HS-27A (cell line): ENCODE measurements at places on chromosomes 5 and 9.

DNA sequence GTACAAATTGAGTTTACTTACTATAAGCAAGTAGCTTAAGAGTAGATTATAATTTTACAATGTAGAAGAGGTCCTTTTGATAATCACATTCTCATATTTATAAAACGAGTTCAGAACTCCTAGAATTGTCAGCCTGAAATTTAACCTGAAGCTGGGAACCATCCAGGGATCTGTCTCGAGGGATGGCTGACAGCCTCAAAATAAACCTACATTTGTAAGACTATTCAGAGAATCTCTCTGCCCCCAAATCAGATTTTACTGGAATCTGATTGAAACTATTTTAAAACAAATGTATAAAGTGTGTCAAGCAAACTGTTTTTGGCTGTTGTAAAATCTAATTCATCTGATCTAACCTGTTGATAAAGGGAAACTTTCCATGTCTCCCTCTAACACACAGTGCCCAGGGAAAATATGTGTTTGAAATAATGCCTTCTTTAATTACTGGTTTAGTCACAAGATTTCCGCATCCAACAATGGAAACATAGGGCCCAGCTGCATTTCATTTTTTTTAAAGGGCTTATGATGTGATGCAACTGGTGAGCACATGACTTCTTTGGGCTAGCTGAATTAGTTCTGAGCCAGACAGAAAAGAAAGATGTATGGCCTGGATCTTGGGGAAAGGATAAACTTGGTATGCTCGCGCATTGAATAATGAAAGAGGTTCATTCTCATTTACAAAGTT lies 30.3 kb downstream of the SLC25A46 start:
- no peak for DNase-seq

DNA sequence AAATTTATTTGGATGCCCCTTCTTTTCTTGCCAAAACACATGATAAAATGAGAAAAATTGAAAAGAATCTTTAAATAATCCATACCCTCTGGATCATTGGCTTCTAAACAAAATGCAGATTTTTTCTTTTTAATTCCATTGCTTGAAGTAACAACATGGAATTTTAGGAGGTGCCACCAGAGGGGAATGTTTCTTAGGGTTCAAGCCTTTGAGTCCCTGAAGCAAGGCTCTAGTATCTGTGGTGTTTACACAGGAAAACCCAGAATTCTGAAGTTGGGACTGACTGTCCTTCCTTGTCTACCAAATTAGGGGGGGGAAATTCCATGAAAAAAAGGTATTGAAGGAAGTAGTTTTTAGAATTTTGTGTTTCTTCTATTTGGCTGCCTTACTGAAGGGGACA lies 69.4 kb downstream of the LMNB1 start:
- no peak for DNase-seq

DNA sequence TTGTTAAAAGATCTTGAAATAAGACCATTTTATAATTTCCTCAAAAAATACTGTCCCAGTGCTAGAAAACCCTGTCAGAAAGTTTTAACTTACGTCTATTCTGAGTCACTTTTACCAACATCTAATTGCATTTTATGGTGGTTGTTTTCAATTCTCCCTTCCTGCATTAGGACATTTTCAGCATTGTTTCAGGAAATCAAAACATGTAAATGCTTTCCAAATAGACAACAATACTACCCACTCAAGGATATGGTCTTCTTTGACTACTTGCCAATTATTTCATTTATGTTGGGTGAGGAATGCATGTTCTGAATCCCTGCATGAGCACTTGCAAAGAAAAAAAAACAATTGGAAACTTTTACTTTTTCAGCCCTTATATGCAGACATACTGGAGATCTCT lies 284.6 kb upstream of the PDE4D start:
- no peak for DNase-seq

DNA sequence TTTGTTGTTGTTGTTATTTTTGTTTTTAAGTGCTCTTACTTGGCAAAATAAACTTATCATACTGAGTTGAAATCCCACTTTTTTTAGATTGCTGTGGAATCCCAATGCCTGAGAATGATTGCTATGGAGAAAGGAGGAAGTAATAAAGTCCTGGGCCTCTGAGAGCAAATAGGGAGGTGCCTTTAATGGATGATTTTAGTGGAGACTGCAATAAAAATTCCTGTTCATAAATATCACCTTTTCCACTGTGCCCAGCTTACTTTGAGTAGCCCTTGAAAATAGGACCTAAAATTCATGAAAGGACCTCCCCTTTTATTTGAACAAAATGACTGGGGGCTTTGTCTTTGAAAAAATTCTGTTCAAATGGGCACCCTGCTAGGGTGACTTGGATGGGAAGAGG lies 21.8 kb upstream of the ANKH start:
- DNase-seq, result no peak

DNA sequence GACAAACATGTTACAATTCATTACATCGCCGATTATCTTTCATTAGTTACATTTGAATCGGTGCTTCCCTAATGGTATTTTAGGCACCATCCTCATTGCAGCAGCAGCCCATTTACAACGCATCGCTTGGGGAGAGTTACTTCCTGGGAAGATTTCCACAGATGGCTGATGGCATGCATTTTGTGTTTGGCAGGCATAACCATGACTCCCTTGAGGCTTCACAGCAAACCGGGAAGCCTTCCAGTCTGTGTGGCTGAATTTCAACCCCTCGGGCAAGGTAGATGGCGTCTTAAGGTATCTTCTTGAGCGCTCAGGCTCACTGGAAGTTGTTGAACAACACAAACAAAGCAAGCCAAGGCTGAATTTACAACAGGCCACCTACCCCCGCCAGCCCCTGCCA lies 1.6 kb upstream of the DNAH5 start:
- DNase-seq, result no peak

GRCh38 chr9:11874414-11874813 lies 818.8 kb upstream of the TYRP1 start:
- DNase-seq, result no peak

GRCh38 chr5:9564752-9565151 lies 18.9 kb upstream of the SEMA5A start:
- DNase-seq, result no peak

GRCh38 chr5:74017112-74017511 lies 391.1 kb downstream of the ARHGEF28 start:
- no peak for DNase-seq

GRCh38 chr9:135463140-135463539 lies 16.4 kb upstream of the PPP1R26 start:
- DNase-seq, result no peak

- DNase-seq, result no peak
Measured at GRCh38 chr5:160460377-160461049, 38.9 kb downstream of the PTTG1 start.

GRCh38 chr9:91771864-91772263 lies 178.2 kb downstream of the ROR2 start:
- no peak for DNase-seq

DNA sequence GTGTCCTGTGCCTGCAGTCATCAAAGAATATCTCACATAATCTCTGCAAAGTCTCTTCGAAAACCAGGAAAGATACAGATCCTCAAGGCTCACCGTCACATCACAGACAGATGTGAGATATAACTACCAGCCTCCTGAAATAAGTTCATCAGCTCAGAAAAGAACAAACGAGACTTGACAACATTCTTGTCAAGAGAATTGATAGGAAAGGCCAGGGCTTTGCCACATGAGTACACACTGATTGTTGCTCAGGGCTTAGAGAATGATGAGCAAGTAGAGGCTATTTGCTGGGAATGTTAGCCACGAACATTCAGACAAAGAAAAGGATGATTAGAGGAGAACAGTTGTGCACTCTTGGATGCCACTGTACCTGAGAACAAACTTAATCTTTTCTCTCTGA lies 535.1 kb downstream of the ELAVL2 start:
- DNase-seq, result no peak

DNA sequence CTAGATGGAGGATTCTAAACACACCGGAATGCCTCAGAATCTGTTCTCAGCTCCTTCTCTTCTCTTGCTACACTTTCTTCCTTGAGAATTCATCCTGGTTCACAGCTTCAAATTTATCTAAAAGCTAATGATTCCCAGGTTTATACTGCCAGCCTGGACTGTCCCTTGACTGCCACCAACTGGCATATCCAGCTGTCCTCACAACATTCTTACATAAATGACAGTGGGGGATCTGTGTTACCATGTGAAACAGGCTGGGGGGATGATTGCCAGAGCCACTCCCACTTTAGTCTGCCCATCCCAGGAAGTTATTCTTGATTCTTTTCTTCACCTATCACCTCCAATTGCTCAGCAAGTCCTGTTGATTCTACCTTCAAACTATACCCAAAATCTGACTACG lies 27.2 kb upstream of the ZFR start:
- DNase-seq, result no peak

- peak; percentile 33 for DNase-seq
Measured at GRCh38 chr9:15697446-15697851, 144.6 kb downstream of the CCDC171 start.

DNA sequence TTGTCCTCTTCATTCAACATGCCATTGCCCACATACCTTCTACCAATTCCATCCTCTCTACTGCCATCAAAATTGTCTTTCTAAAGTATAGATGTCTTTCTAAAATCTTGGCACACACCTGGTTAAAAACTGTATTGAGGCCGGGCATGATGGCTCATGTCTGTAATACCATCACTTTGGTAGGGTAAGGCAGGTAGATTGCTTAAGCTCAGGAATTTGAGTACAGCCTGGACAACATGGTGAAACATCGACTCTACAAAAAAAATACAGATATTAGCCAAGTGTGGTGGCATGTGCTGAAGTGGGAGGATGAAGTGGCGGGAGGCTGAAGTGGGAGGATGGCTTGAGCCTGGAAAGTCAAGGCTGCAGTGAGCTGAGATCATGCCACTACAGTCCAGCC lies 412.1 kb downstream of the TMEM38B start:
- no peak for DNase-seq

DNA sequence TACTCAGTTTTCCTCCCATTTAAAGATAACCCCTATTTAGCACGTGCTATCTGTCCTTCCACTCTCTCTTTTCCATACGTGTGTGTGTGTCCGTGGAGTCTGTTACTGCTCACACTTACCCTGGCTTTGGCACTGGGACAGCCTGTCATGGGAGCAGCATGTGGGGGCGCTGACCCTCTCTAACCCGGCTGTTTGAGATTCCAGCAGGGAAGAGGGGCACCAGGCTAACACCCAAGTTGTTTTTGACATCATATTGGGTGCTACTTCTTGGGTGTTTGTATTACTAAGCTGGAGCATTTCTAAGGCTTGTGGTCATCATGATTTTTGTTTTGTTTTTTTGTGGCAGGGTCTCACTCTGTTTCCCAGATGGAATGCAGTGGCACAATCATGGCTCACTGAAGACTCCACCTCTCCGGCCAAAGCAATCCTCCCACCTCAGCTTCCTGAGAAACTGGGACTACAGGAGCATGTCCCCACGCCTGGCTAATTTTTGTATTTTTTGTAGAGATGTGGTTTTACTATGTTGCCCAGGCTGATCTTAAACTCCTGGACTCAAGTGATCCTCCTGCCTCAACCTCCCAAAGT lies 56.9 kb upstream of the SIMC1 start:
- no peak for DNase-seq

GRCh38 chr5:162434281-162434680 lies 366.7 kb downstream of the GABRG2 start:
- no peak for DNase-seq

- DNase-seq, result no peak
Measured at GRCh38 chr5:61817472-61818326, 485.6 kb downstream of the ZSWIM6 start.

- DNase-seq, result no peak
Measured at GRCh38 chr5:14669975-14670374, 5.5 kb downstream of the OTULIN start.

- no peak for DNase-seq
Measured at GRCh38 chr9:35549441-35549840, 55.6 kb upstream of the TESK1 start.

DNA sequence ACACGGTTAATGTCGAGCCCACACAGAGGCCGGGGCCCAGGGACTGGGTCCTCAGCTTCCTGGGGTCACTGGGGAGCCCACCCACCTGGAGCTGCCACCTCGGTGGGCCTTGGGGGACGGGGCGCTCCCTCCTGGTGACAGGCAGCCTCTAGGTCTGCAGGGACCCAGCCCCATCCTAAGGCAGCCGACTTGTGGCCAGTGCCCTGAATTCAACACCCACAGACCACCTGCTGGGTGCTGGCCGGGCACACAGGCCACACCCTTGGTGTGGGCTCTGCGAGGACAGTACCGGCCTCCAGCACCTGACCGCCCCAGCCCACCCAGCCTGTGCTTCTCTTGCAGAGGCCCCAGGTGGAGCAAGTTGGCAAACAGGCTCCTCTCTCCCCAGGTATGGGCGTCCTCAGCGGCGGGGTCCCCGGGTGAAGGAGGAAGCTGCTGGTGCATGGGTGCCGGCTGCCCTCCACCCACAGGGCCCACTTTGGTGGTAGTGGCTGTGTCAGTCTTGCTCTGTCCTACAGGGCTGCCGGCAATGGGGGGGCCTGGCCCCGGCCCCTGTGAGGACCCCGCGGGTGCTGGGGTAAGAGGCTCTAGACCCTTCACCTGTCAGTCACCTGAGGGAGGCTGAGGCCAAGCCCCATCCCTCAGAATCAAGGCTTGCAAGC lies 8.3 kb downstream of the ENTPD8 start:
- no peak for DNase-seq

- DNase-seq, result no peak
Measured at GRCh38 chr9:4126184-4126865, 173.5 kb downstream of the GLIS3 start.

DNA sequence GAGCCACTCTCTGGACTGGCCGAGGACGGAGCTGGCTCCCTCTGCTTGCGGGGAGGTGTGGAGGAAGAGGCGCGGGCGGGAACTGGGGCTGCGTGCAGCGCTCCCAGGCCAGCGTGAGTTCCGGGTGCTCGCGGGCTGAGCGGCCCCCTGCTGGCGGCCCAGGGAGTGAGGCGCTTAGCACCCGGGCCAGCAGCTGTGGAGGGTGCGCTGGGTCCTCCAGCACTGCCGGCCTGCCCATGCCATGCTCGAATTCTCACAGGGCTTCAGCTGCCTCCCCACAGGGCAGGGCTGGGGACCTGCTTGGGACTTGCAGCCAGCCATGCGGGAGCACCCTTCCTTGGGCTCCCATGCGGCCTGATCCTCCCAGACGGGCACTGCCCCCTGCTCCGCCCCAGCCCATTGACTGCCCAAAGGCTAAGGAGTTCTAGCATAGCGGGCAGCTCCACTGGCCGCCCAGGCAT lies 416.9 kb downstream of the MRPS30 start:
- DNase-seq, result no peak

GRCh38 chr5:168334695-168335094 lies 43.2 kb downstream of the WWC1 start:
- no peak for DNase-seq

DNA sequence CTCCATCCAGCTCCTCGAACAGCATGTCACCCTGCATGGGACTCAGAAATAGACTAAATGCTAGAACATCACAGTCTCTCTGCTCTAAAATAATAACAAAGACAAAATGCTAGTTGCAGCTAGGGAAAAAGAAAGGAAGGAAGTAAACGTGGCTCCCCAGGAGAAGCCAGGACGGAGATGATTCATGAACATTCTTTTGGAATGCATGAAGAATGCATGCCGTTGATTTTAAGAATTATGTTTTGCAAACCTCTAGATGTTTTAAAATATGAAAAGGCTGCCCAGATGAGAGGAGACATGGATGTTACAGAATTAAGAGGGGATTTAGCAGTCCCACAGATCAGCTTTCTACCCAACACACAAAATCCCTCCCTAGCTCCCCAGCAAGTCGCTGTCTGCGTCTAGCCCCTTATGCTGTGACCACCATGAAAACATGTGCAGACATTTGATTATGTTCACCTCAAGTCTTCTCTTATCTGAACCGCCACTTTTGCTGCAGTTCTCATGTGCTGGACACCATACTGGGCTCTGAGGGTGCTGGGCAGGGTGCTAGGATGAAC lies 139.4 kb upstream of the LMX1B start:
- no peak for DNase-seq
